PC-9 (cell line): ENCODE measurements at places on chromosomes 6 and 20.

- DNase-seq: no peak
These were observed 94.8 kb downstream of the PTCHD4 start for GRCh38 chr6:48016020-48016755.

- DNase-seq: no peak
These were observed 7.1 kb downstream of the MOCS1 start for GRCh38 chr6:39927159-39927558.

DNA sequence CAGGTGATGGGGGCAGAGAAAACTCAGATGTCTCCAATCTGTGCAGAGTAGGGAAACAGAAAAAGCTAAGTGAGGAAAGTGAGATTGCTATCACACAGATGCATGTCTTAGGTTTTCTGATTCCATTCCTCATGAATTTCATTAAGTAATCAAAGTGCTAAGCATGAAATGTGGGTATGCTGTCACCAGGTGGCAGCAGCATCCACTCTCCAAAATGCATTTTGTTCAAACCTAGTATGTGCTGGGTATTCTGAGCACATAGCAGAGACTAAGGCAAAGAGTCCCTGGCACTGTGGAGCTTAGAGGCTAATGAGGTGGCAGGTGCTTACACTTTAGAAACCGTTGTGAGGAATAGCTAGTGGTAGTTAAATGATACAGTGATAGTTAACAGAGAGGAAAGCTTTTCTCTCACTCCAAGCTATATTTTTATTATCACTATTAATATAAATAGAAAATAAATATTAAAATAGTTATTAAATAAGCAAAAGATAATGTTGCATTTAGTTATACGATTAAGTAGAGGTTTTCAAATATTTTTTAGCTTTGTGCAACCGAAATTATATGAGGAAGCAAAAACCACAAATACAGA, 179.5 kb downstream of the CDH26 start:
- no peak for DNase-seq

DNA sequence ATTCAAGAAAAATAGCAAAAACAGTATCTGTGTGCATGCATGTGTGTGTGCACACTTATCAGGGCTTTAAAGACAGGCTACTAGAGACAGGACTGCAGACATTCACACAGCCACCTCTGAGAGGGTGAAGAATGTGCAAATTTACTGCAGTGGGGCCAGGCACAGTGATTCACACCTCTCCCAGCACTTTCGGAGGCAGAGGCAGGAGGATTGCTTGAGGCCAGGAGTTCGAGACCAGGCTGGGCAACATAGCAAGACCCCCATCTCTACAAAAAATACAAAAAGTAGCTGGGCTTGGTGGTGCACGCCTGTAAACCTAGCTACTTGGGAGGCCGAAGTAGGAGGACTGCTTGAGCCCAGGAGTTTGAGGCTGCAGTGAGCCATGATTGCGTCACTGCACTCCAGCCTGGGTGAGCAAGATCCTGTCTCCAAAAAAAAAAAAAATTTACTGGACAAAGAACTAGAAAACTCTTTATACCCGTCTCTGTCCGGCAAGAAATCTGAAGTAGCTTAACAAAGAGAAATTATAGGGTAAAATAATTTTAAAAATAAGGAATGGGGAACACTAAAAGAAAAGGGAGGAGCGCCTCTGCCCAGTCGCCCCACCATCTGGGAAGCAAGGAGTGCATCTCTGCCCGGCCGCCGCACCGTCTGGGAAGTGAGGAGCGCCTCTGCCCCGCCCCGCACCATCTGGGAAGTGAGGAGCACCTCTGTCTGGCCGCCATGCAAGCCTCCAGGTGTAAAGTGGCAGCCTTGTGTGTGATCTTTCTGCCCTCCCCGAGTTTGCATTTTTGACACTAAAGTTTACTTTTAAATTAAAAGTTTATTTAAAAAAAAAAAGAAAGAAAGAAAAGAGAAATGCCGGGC, 105.1 kb downstream of the ZMYND8 start:
- no peak for DNase-seq
